ENCODE measurements at places on chromosomes 3 and 15. TPM values are rescaled to one million over a fixed set of nuclear protein-coding genes. Genes with fewer than 3 reads are reported as not detected.

GRCh38 chr15:66489179-66489791 lies 8.3 kb downstream of the SNAPC5 start:
- DNase-seq: no peak
- no peaks in the 10 kb centered on the region for H3K27me3 ChIP-seq
- no peak overlapping the region for H3K27ac ChIP-seq
- H3K4me3 ChIP-seq: no peak overlapping the region
- peaks cover 92% of the 10 kb centered on the region for H3K36me3 ChIP-seq

DNA sequence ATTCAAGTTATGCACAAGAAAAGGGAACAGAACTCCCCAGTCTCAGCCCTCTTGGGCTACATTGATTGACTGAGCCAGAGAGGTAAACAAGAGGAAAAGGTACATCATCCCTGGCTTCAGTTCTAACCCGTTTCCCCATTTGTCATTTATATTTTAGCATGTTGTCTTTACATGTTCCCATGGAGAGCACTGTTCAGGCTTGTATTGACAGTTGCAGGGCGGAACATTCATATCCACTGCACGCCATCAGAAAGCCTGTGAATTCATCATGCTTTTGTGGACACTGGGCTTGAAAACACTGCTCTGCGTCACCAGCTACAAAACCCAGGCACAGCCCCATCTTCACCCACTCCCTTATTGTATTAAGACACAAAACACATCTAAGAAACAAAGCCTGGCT lies 240.9 kb upstream of the EIF1B start:
- no peak overlapping the region for H3K27ac ChIP-seq
- DNase-seq: no peak
- H3K4me3 ChIP-seq: no peak overlapping the region

- peaks cover 19% of the 10 kb centered on the region for H3K4me1 ChIP-seq
- no peak overlapping the region for H3K27ac ChIP-seq
- no peaks in the 10 kb centered on the region for H3K27me3 ChIP-seq
- H3K36me3 ChIP-seq: no peaks in the 10 kb centered on the region
- no peak overlapping the region for H3K4me3 ChIP-seq
- DNase-seq: no peak
Observed at GRCh38 chr15:57033715-57034439, 115.4 kb downstream of the TCF12 start.

The CXCR6 gene
- 0.29 TPM for total RNA-seq

The TOPBP1 gene
- total RNA-seq: 18.7 TPM

Measured in gastrocnemius medialis (tissue), 4 donors.